KBM-7 (cell line): ENCODE measurements at places on chromosomes 5 and 9.

GRCh38 chr9:119221276-119221675, 148.0 kb downstream of the BRINP1 start:
- no peak for DNase-seq

DNA sequence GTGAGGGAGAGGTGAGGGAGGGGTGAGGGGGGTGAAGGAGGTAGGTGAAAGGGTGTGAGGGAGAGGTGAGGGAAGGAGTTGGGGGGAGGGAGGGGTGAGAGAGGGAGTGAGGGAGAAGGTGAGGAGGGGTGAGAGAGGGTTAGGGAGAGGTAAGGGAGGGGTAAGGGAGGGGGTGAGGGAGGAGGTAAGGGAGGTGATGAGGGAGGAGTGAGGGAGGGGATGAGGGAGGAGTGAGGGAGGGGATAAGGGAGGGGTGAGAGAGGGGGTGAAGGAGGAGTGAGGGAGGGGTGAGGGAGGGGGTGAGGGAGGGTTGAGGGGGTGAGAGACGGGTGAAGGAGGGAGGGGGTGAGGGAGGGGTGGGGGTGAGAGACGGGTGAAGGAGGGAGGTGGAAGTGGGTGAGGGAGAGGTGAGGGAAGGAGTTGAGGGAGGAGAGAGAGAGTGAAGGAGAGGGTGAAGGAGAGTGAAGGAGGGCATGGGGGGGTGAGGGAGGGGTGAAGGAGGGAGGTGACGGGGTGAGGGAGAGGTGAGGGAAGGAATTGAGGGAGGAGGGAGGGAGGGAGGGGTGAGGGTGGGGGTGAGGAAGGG, 18.5 kb downstream of the NINJ1 start:
- no peak for DNase-seq

GRCh38 chr5:59905188-59905587, 11.7 kb upstream of the PDE4D start:
- no peak for DNase-seq

DNA sequence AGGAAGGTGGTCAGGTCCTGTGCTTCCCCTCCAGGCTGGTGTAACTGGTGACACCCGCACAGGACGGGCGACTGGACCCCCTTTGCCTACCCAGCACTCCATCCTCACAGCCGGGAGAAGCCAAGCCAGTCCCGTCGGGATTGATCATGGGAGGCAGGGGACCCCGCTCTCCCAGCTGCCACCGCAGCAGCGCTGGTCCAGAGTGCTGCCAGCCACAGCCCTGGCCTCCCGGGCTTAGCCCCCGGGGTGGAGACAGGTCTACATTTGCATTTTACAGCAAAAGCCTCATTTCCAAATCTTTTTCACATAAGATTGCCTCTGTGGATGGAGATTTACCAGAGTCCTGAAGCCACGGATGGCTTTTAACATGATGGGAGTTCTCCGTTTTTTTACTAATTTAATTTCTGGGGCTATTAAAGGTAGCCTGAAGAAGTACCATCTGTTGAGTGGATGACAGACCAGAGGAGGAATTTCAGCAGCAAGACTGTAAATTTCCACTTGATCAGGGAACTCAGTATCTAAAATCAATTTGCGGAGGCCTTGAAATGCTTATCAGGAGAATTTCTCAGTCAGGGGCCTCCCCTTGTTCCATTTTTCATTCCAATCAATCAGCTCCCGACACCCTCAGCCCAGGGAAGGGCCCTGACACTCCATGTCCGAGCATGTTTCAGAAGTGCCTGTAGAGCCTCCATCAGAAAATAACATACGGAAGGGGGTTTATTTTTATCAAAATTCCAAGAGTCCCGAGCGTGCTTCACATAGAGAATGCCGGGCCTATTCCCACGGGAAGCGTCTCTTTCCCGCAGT, 80.6 kb downstream of the OLFM1 start:
- DNase-seq, result no peak

- peak; percentile 37 for DNase-seq
Observed at GRCh38 chr5:154421868-154422267, 23.9 kb upstream of the SAP30L start.

- no peak for DNase-seq
Observed at GRCh38 chr9:87663556-87663955, 62.4 kb upstream of the CTSL start.

- no peak for DNase-seq
Observed at GRCh38 chr5:169281625-169282024, 19.3 kb downstream of the SLIT3 start.

DNA sequence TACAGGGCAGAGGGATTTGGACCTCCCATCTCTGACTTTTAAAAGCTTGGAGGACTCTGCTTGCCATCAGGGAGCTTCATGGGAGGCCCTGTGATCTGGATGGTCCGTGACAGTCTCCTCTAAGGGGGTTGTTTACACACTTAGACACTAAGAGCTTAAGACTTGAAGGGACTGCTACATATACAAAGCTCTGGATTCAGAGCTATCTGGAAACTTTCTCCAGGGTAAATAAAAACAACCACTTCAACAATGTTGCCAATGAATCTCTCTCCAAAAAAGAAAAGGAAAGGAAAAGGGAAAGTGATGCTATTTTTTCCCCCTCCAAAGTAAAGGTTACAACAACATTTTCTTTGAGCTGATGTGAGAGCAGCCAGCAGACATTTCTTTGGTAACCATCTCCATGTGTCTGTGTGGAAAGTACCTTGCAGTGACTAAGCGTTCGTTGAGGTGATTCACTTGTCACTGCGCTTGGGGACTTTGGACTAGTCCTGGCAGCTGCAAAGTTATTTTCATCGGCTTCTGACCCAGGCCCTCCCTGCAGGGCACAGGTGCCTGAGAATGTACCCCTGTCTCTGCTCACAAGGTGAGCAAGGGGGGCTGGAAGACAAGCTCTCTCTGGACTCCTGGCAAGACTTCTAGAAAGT, 262.1 kb upstream of the KLF4 start:
- no peak for DNase-seq

DNA sequence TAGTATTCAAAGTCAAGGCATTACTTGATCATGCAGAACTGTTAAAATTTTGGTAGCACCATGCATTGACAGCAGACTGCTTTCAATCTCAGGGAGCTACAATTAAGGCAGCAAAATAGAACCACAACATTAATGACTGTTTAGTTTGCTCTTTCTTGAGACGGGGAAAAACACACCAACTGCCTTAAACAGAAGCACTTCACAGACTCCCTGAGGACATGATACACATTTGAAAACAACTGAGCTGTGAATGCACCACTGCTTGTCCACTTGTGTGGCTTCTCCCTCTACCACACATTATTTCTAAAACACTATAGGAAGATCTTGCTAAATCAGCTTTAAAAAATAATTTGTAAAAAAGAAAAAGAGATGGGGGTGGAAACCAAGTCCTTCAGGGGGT, 79.6 kb upstream of the MAST4 start:
- DNase-seq, result no peak

DNA sequence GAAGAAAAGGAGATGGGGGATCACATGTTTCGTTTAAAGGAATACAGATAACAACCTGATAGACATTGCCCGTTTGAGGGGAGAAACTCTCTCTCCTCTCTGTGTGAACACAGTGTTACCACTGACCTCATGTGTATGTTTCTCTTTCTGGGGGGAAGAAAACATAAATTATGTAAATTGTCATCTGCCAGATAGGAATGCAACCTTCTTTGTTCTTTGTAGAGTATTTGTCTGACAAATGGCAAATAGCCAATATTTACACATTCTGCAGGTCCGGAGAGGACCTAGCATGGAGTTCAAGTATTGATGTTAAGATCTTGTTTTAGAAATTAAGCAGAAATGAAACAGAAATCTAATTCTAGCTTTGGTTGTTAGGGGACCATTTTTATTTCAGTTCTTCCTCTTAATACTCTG, 276.3 kb downstream of the SAXO1 start:
- no peak for DNase-seq

DNA sequence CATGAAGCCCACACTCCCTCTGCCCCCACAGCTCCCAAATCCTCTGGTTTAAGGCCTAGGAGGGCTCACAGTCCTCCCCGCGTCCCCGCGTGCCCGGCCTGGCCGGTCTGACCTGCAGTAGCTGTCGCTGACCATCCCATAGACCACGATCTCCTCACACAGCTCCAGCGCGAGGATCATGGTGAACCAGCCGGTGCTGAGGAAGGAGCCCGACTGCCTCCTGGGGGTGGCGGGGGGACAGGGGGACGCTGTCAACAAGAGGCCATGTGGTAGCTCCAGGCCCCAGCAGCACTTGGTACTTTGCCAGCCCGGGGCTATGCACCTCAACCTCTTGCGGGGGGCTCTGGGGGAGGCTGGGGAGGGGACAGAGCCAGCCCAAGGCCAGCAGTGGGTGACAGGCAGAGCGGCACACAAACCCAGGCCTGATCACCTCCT, 7.0 kb downstream of the ST6GALNAC4 start:
- no peak for DNase-seq

DNA sequence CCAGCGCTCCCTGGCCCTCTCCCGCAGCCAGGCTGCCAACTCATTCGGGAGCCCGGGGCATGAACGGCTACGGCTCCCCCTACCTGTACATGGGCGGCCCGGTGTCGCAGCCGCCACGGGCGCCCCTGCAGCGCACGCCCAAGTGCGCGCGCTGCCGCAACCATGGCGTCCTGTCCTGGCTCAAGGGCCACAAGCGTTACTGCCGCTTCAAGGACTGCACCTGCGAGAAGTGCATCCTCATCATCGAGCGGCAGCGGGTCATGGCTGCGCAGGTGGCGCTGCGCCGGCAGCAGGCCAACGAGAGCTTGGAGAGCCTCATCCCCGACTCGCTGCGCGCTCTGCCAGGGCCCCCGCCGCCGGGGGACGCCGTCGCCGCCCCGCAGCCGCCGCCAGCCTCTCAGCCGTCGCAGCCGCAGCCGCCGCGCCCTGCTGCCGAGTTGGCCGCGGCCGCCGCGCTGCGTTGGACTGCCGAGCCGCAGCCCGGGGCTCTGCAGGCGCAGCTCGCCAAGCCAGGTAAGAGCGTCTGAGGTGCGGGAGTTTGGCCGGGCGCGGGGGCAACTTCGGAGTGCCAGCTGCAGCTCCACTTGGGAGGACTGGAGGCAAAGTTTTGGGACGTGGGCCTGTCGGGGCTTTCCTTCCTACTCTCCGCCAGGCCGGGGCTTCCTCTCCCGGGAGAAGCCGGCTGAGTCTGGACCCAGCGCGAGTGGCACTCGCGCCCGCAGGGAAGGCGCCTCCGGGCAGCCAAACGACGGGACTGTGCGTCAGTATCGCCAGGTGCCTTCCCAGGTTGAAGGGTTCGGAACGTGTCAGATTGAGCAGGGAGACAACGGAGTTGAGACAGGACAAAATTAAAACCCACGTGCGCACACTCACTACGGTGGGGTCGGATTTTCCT, 735 bp downstream of the DMRT3 start:
- no peak for DNase-seq

GRCh38 chr9:91857291-91858212, 92.5 kb downstream of the ROR2 start:
- DNase-seq, result no peak
